ENCODE measurements at places on chromosomes 3 and 15. TPM values are rescaled to one million over a fixed set of nuclear protein-coding genes. Genes with fewer than 3 reads are reported as not detected.

The SELENOT gene
- total RNA-seq, result 79.0 TPM

DNA sequence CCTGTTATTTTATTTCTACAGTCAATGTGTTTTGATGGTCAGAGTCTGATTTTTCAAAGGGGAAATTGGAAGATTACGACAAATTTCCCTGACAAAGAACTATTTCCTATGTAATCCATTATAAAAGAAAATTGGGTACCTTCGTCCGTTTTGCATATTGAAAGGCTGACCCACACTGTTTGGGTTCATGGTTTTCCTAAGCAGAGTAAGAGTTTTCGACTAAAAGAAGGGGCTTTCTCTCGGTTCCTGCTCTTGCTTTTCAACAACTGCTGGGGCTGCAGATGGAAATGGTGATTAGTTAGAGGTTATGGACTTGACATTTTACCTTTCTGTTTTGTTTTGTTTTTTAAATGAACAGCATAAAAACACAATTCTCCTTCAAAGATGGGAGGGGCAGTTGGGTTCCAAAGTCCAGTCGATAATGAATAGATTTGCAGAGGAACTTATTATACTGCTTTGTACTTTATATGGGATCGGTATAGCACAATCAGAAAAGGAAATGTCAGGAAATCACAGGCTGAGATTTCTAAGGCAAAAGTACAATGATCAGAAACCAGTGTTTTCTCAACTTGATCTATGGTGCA is 978 bp downstream of the KCNMB2 start:
- DNase-seq, result no peak

DNA sequence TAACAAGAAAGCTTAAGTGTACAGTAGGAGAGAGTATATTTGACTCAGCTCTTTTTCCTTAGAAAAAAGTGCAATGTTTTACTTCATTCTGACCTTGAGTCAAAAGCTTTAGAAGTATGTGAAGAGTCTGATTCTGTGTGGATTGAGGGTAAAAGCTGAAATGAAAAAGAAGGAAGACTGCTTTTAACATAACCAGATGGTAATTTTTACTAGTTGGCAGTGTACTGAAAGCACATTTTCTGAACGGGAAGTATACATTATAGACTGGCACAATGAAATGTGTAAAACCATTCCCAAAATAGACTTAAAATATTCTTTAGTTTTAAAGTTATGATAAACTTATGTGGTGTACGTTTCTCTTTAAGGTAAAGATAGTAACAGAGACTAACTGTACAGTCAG is 197.8 kb upstream of the ZNF717 start:
- no peak for DNase-seq

- no peak for DNase-seq
Observed at GRCh38 chr3:373193-373779, 176.7 kb downstream of the CHL1 start.

Data from H1 (cell line).